Daoy (cell line): ENCODE measurements at places on chromosomes 6 and 20.
A peak's percentile ranks its signal among the peaks of the same experiment; 100 is the strongest.

DNA sequence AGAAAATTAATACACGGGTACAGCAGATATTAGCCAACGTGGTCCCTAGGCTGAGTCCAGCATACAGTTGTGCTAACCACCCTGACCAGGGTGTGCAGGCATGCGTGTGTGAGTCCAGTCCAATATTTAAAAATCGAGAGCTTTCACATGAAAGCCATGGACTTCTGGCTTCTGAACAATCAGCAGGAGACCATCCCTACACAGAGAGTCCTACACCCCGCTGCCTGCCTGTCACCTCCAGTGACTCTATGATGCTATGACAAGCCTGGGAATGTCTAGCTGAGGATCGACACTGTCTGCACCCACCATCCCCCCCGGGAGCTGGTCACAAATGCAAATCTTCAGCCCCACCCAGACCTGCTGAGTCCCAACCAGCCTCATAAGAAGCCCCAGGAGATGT lies 7.9 kb downstream of the ACSS1 start:
- DNase-seq: no peak

DNA sequence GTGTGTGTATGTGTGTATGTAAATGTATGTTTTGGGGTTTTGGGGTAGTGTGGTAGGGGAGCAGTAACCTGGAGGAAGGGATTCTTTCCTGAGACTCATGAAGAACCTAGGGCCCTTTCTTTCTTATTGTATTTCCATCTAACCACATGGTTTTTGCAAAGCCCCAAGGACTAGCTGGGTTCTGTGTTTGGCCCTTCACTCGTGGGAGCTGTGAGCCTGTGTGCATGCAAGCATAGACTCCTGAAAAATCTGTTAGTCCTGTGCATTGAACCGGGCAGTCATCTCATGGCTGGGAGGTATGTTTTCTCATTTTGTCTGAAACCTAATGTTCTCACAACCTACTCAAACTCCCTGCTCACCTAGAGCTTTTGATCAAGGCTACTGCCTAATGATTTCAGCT lies 219.1 kb downstream of the PHACTR1 start:
- no peak for DNase-seq

- DNase-seq: peak; percentile 30
Measured at GRCh38 chr6:106525107-106525881, 104.0 kb downstream of the RTN4IP1 start.

DNA sequence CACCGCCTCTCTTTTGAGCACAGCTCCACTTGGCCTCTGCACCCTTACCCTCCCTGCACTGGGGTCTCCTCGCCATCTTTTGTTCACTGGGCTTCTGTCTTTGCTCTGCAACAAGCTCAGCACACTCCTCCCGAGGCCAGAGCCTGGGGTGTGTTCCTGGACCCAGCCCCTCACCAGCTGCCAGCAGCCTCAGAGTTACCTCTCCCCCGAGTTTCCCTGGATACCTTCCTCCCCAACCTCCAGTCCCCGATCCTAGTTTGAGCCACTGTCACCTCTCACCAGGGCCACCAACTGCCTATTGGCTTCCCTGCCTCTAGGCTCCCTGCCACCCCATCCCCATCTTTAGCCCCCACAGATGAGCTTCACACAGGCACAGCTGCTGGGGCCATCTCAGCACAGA lies 12.3 kb downstream of the CYP21A2 start:
- DNase-seq: no peak

DNA sequence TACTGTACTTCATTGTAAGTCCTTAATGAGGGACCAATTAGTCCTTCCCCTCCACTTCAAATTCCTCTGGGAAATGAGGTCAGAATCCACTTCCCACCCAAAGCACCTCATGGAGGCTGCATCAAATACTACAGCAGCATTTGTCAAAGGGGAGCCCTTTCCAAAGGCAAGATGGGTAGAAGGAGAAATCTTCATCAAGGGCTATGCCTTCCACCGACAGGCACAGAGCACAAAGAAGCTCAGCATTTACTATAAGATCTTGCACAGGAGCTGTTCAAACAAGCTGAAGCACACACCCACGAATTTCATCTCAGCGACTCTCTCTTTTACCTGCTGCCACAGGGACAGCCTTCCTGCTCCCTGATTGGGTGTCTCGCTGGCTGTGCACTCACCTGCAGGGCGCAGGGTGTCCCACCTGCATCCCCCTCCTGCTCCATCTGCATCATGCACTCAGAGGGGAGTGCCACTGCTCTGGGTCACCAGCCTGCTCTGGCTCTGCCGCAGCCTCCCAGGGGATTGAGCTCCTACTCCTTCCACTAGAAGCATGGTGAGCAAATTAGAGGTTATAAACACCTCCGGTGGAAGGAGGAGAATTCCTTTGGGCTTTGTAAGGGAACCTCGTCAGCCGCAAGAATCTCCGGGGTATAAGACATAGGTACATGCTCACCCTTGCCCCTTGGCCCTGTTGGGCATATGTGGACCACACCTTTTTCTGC lies 164.5 kb downstream of the ATXN1 start:
- DNase-seq: no peak

DNA sequence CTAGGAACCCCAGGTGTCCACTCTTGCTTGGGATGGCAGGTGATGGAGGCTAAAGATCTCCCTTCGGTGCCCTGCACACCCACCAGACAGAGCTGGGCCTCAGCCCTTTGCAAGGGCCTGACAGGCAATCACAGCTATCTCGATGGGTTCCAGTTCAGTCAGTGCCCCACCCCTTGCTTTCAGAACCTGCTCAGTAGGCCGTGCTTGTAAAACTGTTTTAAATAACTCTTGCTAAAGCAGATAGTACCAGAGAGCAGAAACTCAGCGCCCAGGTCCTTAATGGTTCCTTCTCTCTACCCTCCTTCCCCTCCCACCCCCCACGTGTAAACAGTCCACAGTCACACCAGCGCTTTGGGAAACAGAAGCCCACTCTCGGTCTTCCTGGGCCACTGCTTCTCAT lies 39.2 kb downstream of the C6orf132 start:
- DNase-seq: no peak

GRCh38 chr6:85079761-85080160 lies 315.4 kb upstream of the TBX18 start:
- no peak for DNase-seq

DNA sequence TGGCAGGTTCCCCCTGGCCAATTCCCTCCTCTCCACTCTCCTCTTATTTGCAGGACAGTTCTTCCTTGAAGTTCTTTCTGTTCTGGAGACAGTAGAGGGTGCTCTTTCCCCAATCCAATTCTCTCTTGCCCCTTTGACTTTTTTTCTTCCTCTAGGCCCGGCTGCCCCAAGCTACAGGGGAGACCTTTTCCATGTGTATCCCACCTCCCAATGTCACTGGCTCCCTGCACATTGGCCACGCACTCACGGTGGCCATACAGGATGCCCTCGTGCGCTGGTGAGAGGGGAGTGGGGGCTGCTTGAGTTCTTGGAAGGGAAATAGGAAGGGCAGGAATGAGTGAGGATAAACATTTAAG lies 1.5 kb downstream of the VARS2 start:
- peak; percentile 66 for DNase-seq

GRCh38 chr20:9137001-9137400 lies 68.1 kb downstream of the PLCB4 start:
- DNase-seq: no peak

GRCh38 chr20:38764567-38765318 lies 16.5 kb downstream of the ACTR5 start:
- DNase-seq: peak; percentile 85

DNA sequence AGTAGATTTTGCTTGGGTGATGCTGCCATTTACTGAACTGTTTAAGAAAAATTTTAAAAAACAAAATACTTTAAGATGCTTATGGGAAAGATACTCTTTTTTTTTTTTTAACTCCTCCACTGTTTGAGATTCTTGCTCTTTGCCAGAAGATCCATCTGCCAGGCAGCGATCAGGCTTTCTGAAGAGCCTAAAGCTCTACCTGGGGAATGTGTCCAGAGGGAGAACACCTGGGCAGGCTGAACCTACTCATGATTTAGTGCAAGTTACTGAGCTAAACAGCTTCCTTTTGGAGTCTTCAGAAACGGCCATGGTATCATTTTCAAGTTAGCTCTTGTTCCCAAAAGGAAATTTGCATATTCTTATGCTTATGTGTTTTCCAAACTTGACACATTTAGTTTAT lies 23.5 kb upstream of the MLIP start:
- no peak for DNase-seq

DNA sequence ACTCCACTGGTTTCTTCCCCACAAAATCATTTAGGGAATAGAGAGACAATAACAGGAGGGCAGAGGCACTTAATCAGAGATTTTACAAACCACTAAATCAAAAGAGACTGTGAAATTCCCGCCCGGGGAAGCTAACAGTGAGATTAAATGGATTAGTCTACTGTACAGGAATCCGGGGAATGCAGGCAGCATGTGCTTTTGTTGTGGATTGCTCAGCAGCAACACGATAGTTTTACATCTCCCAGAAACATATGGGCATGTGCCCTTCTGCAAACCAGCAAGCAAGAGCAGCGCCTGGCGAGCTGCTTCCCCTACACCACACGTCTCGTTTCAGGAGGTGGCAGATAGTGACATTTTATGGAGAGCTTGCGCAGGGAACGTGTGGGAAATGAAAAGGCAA lies 382.3 kb downstream of the CD83 start:
- peak; percentile 83 for DNase-seq

GRCh38 chr6:166683477-166683876 lies 56.4 kb upstream of the RPS6KA2 start:
- DNase-seq: no peak

GRCh38 chr6:123681957-123682462 lies 45.3 kb upstream of the TRDN start:
- no peak for DNase-seq

DNA sequence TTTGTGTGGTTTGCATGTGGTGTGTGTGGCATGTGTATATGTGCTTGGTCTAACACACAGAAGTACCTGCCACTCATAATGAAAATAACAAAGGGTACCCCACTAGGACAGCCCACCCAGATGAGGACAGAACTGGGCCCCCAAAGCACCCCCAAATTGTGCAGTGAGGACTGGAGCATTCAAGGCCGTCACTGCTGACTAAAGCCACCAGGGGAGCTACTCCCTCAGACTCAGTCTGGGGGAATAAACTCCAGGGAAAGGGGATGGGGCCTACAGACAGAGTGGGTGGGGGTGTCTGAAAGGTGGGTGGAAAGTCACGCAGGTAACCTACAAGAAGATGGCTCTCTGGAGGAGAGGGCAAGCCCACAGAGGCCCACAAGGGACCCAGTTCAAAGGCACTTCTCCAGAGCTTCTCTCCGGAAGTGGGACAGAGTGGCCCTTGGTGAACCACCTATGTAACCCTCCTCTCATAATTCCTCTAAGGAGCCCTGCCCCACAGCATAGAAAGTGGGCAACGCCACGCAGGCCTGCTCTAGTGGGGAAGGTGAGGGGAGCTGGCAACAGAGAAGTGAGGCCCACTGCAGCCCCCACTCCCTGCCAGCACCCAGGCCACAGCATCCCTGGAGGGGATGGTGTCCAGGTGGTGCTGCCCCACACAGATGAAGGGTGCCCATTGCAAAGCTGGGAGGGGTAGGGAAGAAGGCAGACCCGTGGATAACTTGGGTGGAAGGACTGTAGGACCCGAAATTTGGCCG lies 122.8 kb upstream of the MAFB start:
- no peak for DNase-seq

DNA sequence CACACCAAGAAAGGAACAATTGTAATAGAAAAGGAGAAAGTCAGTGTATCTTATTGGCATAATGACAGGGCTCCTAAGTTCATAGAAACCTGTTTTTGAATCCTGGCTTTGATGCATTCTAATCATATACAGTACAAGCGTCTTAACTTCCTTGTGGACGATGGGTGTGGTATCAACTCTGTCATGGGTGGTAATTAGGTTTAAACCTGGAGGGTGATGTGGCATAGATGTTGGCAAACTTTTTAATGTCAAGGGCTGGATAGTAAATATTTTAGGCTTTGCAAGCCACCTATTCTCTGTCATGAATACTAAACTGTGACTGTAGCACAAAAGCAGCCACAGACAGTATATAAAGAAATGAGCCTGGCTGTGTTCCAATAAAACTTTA lies 138.7 kb upstream of the EDN1 start:
- DNase-seq: no peak

DNA sequence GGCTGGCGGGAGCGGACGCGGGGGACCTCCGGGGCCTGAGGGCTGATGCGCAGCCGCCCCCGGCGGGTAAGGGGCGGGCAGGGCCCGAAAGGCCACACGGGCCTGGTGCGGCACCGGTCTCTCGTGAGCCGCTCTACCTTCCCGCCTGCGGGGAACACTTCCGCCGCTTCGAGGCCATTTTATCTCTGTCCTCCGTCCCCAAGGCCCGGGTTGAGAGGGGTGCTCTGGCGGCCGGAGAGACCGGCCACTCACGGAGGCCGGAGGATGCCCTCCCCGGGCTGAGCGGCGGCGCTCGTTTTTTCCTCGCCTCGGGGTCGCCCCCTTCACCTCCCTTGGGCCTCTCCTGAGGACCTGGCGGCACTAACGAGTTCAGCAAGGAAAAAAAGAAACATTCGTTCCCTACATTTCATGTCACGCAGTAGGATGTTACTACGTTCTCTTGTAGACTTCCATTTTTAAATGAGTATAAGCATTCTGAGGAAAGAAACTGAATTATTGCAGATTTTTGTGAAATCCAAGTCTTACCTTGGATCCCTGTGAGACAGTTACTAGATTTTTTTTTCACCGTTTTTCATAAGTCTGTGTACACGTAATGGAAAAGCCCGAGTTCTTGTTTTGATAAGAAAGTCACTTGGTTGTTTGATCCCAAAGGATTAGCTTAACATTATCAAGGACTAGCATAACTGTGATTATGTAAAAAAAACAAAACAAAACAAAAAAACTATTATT lies 575 bp downstream of the WTAP start:
- DNase-seq: no peak

DNA sequence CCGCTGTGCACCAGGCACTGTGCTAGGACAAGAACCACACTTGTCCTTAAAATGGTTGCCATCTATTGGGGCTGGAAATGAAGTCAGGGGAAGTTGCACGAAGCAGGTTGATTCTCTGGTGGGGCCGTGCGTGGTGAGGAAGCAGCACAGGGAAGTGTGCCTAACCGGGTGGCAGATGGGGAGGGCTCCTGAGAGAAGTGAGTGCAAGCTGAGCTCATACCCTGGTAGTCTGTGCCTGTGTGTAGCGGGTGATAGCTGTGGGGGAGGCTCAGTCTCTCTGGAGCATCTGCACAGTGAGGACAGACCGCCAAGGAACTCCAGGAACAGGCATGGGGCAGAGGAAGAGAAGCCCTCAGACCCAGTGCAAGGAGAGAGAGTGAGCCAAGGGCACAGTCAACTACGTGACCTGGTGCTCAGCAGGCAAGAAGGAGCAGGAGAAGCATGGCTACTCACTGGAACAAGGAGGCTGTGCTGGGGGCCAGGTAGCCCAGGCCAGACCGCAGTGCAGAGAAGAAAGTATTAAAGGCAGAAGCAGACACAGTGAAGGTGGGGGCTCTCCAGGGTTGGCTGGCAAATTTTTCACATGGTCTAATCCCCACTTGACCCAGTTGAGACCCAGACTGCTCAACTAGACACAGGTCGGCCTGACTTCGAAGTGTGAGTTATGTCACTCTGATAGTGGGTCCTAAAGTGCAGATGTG lies 155.0 kb downstream of the CDH26 start:
- no peak for DNase-seq
